CD4-positive, alpha-beta T cell treated with Interleukin-21 for 1 hour (primary cell): ENCODE measurements at places on chromosomes 5 and 9.

GRCh38 chr5:132260714-132261551 lies 3.4 kb downstream of the PDLIM4 start:
- DNase-seq: no peak

DNA sequence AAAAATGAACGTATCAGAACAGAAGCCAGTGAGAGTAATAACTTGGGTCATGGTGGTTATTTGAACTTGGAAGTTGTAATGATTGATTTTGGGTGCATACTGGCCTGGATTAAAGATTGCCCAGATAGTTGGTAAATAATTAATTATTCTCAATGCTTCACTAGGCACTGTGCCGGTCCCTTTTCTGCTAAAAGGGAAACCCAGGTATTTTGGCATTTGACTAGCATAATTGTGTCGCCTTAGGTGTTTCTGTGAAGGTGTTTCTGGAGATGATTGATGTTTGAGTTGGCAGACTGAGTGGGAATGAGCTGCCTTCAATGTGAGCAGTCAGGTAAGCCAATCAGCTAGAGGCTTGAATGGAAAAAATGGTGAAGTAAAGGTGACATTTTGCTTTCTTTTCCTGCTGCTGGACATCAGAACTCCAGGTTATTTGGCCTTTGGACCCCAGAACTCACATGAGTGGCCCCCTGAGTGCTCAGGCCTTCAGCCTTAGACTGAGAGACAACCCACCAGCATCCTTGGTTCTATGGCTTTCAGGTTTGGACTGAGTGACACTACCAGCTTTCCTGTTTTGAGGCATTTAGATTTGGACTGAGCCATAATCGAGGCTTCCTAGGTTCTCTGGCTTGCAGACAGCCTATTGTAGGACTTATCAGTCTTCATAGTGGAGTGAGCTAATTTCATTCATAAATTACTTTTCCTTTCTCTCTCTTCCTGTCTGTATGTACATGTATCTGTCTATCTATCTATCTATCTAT lies 120.7 kb upstream of the PAPPA start:
- no peak for DNase-seq

DNA sequence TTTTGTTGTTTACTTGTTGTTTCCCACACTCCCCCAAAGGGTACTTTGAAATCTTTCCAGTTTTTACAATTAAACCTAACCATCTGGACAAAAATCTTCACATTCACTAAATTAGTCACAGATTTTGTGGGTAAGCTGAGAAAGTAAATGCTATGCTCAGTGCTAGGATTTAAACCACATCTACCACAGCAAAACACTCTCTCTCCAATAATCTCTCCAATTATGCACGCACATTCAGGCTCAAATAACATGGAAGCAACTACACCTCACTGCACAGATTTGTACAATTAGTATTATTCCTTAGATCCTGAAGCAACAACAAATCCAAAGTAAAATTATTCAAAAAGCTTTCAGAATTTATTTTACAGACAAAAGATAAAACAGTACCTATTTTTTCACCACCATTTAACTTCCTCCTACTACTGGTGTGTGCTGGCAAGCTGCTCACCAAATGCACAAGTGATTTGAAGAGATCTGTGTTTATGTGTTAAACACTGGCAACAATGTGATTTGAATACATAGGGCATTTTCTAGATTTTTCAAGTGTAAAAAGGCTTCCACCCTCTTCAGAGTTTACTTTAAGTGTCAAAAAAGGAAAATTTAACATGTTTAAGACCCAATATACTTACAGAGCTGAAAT lies 16.6 kb downstream of the ZNF608 start:
- DNase-seq: no peak

DNA sequence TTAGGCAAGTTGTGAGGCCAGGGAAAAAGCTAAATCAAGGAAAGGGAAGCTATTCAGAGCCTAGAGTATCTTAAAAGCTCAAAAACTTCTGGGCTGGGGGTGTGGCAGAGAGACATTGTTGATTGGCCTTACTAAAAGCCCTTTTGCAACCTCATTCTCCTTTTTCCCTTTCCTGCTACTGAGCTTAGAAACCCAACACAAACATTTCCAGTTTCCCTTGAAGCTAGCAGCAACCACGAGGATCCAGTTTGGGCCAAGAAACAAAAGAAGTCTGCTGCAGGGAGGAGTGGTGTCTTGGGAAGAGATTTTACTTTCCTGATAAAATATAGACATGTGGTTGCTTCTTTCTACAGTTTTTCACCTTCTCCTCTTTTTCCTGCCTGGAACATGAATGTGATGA lies 135.5 kb upstream of the KLF9 start:
- no peak for DNase-seq

GRCh38 chr5:150556859-150557508 lies 49.1 kb downstream of the NDST1 start:
- no peak for DNase-seq

DNA sequence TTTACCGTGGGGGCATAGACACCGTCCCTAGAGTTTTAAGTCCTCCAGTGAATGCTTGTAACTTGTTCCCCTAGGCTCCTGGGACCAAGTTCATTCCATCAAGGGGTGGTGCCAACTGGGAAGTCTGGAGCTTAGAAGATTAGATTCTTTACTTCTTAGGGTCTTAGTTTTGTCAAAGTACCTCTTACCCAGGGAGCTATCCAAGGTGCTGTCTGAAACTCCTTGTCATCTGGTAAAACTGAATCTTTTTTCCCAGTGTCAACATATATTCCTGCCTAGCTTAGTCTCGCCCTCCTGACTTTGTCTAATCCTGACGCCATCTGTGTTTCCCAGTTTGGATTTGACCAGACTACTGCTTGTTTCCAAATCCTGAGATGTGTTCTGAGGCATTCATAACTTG lies 41.6 kb downstream of the MAMDC2 start:
- no peak for DNase-seq

DNA sequence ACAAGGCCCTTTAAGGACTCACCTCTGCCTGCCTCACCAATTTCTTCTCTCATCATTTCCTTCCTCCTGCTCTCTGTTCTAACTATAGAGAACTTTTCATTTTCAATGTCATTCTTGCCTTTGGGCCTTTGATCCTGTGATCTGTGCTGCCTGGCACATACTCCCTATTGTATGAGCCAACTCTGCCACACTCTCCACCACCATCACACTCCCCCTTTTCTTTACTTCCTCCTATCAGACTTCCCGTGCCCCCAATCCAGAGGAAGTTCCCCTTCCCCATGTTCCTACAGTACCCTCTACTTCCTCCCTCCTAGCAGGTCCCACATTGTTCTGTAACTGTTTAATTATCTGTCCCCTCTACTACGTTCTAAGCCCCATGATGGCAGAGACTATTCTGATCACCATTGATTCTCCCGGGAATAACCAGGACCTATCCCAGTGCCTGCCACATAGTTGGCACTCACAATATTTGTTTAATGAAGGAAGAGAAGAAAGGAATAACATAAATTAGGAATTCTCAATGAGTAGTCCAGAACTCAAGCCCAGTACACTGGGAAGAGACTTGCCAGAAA lies 27.5 kb downstream of the ADAM19 start:
- no peak for DNase-seq

- DNase-seq: no peak
These were observed 94.7 kb downstream of the DIRAS2 start for GRCh38 chr9:90547896-90548295.

DNA sequence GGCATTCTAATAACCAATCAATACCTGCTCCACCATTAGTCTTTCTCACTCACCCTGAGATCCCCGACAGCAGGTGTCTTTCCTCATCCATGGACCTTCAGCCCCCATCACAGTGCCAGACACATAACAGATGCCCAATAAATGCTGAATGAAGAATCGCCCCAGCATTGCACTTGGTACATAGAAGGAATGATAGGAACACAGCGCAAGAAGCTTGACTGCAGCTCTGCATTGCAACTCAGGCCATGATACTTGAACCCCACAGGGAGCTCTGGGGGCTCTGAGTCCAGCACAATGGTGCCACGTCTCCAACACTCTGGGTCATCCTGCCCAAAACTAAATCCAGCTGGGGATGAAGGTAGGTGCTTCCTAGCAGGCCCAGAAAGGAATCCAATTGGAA lies 355.0 kb upstream of the SLC30A5 start:
- no peak for DNase-seq

GRCh38 chr5:163172540-163173338 lies 264.7 kb upstream of the CCNG1 start:
- no peak for DNase-seq

- peak; percentile 19 for DNase-seq
These were observed 21.1 kb upstream of the IL9 start for GRCh38 chr5:135916638-135917263.

DNA sequence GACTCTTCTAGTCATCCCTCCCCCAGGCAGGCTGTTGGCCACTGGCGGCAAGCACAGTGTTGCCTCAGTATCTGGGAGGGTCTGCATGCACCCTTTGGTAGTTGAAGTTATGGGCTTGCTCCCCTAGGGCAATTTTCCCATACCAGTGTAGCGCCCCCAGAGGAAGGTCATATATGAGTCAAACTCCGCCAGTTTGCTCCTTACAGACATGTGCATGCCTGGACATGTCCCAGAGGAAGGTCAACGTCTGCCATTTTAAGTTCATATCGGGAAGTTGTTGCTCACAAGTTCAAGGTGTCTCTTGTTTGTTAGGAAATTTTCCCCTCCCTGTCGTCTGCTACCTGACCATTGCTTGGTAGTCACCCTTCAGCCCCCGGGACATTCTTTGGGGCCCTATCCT lies 51.3 kb upstream of the MROH2B start:
- no peak for DNase-seq

- DNase-seq: no peak
These were observed 17.4 kb downstream of the TMOD1 start for GRCh38 chr9:97518909-97519307.

DNA sequence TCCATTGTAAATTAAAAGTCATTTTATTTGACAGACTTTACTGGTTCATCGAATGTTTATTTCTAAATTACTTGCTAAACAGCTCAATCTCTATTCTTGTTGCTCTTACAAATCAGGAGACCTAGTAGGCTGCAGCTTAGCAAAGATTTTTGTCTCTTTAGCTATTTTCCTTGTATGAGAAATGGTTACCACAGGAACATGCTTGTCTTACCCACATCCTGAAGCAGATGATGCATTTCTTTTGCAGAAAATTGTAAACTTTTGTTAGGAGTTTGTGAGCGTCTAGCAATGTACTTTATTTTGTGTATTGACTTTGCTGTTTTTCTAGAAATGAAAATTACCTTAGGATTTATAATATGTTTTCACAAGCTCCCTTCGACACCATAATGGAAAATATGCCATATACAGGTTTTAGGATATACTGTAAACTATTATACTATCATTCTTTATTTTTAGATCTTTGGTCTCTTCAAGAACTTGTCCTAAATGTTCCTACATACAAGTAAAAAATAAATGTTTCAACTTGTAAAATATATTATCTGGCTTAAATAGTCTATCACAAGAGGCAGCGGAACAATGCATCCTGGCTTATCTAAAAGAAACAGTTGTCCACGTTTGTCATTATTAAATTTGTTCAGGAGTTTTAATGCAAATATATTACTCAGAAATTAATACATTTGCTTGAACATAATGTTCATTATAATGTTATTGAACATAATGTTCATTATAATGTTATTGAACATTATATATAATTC lies 54.1 kb downstream of the SPEF2 start:
- peak; percentile 45 for DNase-seq

DNA sequence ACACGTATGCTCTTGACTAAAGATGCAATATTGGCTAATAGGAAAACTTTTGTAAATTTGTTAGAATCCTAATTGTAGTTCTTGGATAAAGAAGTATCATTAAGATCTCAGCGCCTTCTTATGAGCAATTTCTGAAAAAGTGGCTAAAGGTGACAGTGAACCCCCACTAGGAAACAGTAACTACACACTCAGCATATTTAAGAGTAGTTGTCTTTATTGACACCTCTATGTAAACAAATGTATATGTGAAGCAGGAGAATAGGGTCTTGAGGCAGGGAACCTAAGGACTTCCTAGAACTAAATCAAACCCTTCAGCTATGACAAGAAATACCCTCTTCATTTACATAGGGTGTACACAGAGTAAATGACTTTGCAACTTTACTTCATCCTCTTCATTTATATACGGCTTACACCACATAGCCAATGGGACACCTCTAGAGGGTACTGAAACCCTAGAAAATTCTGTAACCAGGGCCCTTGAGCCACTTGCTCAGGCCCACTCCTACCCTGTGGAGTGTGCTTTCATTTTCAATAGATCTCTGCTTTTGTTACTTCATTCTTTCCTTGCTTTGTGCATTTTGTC lies 2.8 kb downstream of the NIPSNAP3A start:
- DNase-seq: no peak

- DNase-seq: no peak
These were observed 1.3 kb downstream of the HINT2 start for GRCh38 chr9:35813434-35814105.

DNA sequence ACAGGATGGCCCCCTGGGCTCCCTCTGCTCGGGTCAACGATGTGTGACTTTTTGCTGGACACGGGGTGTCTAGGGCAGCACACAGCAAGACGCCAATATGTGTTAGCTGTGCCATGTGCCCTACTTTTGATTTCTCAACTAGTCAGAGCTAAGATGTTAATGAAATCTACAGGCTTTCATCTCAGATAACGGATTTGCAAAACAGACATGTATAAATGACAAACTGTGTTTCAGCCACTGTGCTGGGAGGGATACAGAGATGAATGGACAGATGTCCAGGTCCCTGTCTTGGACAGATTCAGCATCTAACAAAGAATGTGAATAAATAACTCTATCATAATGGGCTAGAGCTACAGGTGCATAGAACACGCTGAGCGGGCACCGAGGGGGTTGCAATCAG lies 160.2 kb upstream of the LHFPL2 start:
- DNase-seq: no peak

GRCh38 chr9:73125651-73126050 lies 26.0 kb upstream of the ANXA1 start:
- no peak for DNase-seq

DNA sequence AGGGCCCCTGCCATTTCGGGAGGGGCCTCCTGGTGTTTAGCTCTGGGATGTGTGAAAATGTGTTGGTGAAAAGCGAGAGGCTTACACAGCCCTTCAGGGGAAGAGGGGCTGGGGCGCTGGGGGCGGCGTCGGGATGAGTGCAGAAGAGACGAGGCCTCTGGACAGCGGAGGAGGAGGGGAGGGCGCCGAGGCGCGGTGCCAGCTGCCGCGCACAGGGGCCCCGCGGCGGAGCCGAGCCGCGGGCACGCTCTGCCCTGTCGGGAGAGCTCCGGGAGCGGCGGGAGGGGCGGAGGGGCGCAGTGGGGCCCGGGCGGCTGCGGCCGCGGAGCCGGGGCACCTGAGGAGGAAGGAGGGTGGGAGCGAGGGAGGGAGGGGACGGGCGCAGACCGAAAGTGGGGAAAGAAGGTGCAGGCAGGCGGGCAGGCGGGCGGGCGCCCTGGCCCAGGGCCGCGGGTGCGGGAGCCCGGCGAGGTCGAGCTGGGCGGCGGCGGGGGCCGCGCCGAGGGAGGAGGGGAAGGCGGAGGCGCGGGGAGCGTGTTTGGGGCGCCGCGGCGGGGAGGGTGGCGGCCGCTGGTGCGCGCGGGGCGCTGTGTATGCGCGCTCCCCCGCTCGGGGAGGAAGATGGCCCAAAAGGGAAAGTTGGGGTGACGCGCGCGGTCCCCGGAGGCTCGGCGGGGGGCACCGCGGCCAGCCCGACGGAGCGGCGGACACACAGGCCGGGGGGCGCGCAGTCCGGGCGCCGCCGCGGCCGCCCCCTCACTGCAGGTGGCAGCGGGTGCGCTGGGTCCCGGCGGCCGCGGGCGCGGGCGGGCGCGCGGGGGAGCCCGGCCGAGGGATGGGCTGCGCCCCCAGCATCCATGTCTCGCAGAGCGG lies at the start of gene PDE8B:
PDE8B (plus strand) TSS at position 590 of the 873 bp plus-strand sequence; CDS start at position 836, 246 bp downstream.
- DNase-seq: no peak
